Fibroblast of lung (primary cell): ENCODE measurements at places on chromosomes 4 and X.

GRCh38 chr4:22764183-22764582 is 71.4 kb downstream of the GBA3 start:
- no peak for DNase-seq

DNA sequence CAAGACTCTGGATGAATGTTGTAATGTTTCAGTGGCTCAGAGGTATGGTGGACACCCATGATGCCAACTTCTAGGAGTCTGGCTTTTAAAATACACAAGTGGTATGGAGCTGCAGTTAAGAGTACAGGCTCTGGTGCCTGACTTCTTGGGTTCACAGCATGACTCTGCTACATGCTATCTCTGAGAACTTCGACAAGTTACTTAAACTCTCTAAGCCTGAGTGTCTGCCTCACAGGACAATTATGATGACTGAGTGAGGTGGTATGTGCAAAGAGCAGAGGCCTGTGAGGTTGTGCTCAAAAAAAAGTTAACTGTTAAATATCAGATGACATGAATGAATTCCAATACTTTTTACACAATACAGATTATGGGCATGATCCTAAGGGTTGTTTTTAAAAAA is 90.9 kb upstream of the SRD5A3 start:
- no peak for DNase-seq

DNA sequence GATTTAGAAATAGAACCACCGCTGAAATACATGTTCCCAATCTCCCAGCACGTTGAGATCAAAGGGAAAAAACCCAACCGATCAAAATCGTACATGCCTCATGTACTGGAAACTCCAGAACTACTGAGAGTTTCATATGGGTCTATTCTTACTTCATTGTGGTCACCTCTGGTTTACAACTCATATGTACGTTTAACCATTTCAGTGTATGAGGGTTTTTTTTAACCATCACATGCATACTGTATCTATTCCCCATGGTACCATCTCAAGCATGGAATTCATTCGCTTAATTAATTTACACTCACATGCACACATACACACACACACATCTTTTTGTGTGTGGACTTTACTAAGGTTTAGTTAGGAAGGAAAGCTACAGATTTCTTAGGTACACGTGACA is 46.0 kb upstream of the CLNK start:
- no peak for DNase-seq

GRCh38 chrX:17595456-17596035 is 141.7 kb upstream of the SCML1 start:
- peak; percentile 52 for DNase-seq

DNA sequence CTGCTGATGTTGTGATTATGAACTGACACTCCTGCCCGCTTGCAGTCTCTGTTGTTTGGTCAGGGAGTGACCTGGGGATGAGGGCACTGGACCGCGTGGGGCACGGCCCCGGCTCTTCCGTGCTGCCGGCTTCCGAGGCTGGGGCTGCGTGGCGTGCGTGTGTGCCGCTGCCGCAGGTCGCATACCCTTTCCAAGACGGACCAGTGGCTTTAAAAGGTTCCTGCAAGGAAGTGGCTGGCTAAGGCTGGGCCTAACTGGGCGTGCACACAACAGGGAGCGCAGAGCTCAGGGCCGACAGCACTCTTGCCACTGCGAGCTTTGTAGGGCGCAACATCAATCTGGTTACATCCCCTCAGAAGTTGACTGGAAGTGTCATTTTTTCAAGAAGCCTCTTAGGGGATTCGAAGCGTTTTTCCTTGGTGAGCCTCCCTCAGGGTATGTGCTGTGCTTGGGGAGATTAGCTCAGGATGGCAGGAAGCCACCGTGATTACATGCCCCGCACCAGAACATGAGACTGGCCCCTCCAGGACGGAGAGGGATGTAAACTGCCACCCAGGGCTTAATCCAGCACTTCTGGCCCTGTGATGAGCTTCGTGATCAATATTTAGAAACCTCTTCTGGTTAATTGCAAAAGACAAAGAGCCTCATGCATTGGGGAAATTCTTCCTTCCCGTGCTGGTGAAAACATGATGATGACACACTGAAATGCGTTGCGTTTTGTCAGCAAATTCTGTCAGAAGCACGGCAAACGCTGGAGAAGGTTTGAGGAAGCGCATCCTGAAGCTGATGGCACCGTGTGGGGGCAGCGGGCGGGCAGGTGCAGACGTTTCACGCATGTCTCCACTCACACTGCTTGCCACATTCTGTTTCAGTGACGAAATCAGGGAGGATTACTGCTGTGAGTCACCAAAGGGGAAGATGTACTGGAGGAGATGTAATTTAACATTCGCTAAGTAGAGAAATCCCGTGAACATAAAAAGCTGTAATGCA is 11.1 kb downstream of the MAEA start:
- peak; percentile 71 for DNase-seq

DNA sequence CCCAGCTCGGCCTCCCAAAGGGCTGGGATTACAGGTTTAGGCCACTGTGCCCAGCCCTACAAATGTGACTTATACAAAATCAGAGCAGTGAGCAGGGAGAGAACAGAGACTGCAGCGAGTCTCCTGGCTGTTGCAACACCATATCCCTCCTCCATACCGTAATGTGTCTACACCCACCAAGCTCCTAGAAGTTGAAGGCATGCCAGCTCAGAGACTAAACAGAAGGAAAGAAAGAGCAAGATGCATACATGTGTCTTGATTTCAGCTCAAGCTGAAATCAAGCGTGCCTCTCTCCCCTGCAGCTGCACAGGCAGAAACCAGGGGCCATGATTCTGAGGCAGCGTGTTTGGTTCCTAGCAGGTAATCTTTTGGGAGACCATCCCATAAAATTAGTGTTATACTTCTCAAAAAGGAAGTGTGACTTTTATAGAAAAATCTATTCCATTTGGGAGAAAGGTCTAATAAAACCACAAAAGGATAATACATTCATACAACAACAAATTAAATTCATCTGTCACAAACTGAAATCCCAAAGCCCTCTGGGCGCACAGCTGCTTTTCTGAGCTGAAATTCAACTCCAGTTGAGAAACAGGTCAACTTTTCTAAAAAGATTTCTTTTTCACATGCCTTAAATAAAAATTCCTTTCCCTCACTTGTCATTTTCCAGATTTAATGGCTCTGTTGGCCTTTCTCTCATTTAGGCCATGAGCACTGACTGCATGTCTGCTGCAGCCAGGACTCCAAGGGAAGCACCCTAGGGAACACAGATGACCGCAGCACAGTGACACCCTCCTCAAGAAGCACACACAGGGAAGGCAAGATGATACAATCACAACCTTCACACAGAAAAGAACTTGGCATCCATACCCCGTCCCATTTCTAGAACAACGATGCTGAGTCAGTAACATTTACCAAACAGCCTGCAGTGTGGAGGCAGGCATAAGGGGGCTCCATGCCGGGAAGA is 34.4 kb downstream of the AFAP1 start:
- DNase-seq: peak; percentile 88

DNA sequence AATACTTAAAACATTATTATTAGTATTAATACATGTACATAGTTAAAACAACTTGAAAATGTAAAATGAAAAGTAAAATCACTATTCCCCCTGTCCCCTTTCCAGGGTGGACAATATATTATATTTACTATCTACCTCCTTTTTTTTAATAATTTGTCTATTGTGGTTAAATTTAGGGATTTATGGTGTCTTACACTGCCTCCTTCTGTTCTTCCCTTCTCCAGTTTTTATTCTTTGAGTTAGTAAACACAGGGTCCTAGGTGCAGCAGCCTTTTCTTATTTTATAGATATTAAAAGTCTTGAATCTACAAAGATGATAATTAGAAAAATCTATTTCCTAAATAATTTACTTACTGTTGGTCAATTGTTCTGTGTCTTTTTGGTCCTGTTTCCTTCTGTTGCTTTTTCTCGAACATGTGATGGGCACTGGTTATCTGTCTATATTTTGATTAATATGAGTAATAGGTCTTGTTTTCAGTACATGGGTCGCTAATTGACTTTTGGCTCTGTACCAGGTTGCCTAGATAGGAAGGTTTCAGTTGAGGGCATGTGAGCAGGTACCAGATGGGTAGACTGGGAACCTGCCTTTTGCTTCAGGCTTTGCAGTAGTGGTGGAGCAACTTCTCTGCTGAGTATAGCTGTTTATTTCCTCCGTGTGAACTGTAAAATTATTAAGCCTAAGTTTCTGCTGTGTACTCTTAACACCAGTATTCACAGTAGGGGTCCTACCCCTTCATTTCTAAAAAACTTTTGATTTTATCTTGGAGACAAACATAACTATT is 1.1 kb downstream of the NUDT9 start:
- DNase-seq: no peak

DNA sequence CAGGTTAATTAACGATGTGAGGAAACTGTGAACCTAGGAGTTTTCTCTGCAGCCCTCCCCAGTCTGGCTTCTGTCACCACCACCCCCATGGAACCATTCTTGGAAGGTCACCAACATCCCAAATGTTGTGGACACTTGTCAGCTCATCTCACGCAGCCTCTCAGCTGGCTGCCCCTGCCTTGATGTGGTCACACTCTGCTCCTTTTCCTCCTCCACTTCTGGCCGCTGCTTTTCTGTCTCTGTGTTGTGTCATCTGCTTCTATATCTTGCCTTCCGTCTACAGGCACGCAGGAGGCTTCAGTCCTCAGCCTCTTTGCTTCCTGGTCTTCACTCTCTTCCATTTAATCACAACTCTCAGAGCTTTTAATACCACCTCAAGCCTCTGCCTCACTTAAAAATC is 371.5 kb upstream of the SLIT2 start:
- DNase-seq: no peak

GRCh38 chr4:4248885-4249203 is 821 bp upstream of the TMEM128 start:
- no peak for DNase-seq

DNA sequence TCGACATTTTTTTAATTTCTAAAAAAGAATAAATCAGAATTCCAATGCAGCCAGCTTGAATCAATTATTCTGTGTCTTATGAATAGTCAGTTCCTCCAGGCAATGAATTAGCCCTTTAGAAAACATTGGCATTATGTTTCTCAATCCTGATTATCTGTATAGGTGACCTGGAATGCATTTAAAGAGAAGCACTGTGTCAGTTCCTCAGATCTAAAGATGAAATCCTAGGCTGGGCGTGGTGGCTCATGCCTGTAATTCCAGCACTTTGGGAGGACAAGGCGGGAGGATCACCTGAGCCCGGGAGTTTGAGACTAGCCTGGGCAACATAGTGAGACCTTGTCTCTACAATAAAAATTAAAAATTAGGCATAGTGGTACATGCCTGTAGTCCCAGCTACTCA is 43.5 kb downstream of the MND1 start:
- no peak for DNase-seq

DNA sequence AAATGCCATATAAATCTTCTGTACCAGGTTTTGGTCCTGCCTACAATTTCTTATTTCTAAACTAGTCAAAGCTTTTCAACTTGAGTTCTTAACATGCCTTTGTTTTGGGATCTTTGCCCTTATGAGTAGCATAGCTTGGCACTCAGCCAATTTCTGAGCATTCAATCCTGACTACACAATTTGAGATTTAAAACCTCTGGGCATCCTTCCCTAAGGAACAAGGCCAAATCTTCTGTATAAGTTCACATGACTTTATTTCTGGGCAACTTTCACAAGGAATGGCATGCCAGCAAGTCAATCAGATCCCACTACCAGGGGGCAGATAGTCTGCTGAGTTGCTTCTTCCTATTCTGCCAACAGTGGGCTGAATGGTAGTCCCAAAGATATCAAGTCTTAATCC is 254.2 kb downstream of the ADAMTS3 start:
- DNase-seq: peak; percentile 83

- DNase-seq: peak; percentile 60
These were observed 17.1 kb upstream of the GPRIN3 start for GRCh38 chr4:89324671-89325070.

DNA sequence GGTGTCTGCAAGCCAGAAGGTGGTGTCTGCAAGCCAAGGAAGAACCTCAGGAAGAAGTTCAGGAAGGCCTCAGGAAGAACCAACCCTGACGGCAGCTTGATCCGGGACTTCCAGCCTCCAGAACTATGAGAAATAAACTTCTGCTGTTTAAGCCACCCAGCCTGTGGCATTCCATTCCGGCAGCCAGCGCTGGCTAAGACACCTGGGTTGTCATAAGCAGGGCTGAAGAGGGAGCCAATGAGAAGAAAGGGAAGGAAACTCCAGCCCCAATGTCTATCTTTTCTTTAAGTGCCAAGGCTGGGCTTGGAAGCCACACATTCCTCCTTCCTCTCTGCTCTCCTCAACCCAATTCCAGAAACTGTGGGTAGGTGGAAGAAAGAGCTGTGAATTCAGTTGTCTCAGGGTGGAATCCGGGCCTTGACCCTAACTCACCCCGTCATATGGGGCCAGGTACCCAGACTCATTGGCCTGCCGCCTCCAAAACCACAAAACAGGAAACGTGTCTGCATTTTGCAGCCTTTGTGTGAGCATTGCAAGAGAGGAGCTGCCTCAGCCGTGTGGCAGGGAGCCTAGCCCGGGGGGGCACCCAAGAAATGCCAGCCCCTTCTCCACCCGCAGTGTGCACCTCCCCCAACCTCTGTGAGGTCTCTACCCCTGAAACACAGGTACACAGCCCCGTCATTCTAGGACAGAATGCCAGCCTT is 26.8 kb downstream of the CRMP1 start:
- peak; percentile 37 for DNase-seq

DNA sequence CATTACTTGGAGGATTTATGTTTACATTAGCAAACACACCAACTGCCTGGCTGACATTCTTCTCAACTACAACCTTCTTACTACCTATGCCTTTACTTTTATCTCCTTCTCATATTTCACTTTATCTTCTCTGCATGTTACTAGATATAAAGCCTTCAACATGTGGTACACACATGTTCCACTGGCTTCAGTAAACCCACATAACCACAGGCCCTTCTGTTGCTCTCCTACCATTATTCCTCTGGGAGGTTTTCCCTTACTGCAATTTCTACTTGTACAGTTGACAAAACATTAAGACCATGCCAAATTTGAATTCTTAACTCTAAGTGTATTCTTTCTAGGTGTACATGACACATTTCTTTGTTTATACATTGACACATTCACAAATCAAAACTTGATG is 133.1 kb downstream of the ARAP2 start:
- DNase-seq: peak; percentile 43

DNA sequence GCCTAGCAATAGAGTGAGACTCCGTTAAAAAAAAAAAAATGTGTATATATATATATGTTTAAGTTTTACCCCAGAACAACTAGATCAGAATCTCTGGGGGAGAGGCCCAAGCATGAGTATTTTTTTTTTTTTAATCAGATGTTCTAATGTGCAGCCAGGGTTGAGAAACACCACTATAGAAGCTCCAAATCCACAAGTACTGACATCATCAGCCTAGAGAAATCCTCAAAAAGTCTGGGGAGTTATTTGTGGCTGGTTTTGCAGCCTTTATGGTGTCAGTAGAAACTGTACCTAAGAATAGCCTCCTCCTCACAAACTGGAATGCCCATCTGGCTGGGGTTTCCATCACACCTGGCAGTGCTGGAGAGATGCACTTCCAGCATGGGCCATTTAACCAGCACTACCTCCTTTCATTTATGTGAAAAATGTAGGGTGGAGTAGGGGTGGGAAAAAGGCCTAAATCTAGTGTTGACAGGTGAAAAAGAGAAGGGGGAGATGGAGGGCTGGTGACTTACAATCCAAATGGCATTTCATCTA is 93.5 kb downstream of the CBLL2 start:
- peak; percentile 42 for DNase-seq

DNA sequence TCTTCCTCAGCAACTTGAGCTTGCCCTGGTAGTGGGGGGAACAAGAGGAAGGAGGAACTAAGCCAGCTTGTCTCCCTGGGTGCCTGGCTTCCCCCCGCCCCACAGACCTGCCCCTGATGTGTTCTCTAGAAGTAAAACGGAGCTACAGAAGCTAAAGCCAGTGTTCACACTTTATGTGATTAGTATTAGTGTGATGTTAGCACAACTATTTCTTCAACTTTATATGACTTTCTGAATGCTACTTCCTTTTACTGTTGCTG is 10.7 kb downstream of the RGS12 start:
- no peak for DNase-seq
